ENCODE measurements at places on chromosomes 3 and 15.

DNA sequence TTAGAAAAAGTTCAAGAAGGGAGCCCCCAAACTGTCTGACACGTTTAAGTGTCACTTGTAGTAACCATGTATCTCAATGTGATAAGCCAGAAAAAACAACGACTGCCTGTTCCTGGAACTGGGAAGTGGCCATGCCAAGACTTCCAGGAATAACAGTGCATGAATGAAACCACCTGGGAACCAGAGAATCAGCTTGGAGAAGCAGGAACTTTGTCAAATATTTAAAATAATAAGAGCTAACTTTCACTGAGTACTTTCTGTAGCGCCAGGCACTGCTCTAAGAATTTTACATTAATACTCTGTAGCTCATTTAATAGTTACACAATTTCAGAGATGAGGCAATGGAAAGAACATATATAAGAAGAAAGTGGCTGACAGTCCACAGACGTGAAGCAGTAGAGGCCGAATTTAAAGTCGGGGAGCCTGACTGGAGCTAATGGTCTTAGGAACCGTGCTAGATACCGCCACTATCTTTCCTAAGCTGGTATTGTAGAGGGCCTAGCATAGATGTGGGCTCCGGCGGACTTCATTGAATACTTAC is 876 bp downstream of the PLSCR1 start:
- DNase-seq = no peak

- no peak for DNase-seq
Measured at GRCh38 chr15:33395846-33396245, 85.1 kb downstream of the RYR3 start.

GRCh38 chr3:135760581-135760980 is 204.9 kb upstream of the PPP2R3A start:
- DNase-seq = no peak

DNA sequence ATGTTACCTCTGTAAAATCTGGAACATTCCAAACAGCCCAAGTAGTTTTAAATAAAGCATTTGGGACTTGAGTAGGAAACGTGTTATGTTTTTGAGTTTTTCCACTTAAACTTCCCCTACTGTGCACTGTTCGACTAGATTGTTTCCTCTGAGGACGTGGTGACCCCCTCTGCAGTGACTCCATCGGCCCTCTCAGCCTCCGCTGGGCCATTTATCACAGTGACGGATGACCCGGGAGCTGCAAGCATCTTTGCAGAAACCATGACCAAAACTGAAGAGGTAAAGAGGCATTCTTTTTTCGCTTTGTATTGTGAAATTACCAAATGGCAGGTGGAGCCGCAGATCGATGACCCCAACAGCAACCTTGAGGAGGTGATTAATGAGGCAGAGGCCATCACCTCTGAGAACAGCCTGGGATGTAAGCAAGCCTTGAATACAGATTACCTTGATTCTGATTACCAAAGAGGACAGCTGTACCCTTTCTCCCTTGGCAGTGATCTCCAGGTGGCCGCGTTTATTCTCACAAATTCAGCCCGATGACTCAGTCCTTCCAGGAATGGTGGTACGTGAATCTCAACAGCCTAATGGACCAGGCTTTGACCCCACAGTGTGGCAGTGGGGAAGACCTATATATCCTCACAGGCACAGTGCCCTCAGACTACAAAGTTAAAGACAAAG is 79.1 kb upstream of the FAN1 start:
- DNase-seq = no peak

DNA sequence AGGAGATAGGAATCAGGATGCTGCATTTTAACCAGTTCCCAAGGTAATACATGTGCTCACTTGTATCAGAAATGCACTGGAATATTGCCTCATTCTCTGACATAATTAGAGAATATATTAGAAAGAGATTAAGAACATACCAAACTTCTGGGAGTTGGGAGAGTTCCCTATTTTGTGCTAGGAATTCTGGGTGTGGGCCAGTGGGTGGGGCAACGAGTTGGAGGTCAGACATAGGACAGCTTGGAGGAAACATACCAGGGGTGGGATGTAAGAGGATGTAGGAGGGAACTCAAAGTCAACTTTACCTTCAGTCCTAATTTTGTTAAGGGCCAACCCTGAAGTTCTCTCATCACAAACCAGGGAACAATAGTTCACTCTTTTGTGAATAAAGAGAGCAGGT is 83.6 kb downstream of the SLC7A14 start:
- no peak for DNase-seq

DNA sequence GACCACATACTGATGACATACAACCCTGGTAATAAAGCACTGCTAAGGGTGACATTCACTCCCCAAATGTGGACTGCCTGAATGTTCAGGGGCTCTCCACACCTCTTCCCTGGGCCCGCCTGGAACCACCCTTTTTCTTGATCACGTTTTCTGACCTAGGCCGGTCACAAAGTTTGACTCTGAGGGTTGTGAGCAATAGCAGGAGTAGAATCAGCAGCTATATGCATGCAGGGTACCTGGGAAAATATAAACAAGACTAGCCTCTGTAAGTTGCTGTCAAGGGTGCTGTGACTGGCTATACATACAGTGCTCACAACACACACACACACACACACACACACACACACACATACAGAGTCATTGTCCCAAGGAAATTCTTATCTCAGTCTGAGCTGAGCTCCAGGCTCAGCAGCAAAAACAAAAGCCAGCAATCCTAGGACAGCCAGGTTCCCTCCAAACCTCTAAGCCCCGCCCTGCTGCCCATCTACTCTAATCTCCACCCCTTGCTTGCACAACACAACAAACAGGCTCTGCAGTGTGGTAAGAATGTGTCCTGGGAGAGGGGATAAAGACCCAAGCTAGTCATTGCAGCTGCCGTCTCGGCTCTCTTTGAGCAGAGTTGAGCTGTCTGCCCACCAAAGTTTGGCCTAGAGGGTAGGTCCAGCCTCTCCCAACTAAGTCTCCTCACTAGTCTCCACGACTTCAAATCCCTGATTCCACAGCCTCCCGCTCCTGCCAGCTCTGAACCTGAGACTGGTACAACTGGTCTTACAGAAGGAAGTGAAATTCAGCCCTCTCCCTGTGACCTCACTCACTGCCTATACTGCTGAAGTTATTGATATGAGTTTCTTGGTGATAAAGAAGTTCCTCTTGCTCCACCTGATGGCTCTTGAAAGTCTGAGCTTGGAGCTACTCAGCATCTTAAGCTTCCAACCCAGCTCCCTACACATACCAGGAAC is 2.2 kb downstream of the BMF start:
- DNase-seq = no peak

DNA sequence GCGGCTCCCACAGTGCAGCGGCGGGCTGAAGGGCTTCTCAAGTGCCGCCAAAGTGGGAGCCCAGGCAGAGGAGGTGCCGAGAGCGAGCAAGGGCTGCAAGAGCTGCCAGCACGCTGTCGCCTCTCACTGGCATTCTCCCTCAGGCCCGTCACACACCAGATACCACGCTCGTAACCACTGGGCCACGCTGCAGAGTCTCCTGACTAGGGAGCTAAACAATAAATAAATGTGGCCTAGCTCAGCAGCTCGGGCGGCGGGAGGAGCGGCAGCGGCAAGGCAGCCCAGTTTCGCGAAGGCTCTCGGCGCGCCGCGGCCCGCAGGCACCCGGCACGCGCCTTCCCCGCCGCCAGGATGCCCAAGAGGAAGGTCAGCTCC is 55.9 kb upstream of the FAM174B start:
- no peak for DNase-seq

- no peak for DNase-seq
Measured at GRCh38 chr3:29611252-29611651, 330.4 kb downstream of the RBMS3 start.

GRCh38 chr3:32712506-32713055 is 27.6 kb downstream of the CNOT10 start:
- DNase-seq = no peak

GRCh38 chr3:17144665-17144993 is 259.9 kb downstream of the PLCL2 start:
- no peak for DNase-seq

- no peak for DNase-seq
Measured at GRCh38 chr15:81882504-81882903, 163.3 kb downstream of the MEX3B start.

GRCh38 chr15:87269566-87269965 is 987.0 kb downstream of the NTRK3 start:
- DNase-seq = no peak

- DNase-seq = no peak
Measured at GRCh38 chr15:101600035-101600434, 52.1 kb downstream of the TM2D3 start.

GRCh38 chr3:82509106-82509842 is 747.8 kb upstream of the GBE1 start:
- DNase-seq = no peak

- DNase-seq = no peak
Measured at GRCh38 chr3:25421747-25422146, 6.3 kb upstream of the RARB start.

- DNase-seq = no peak
Measured at GRCh38 chr15:56715220-56715619, 18.1 kb downstream of the ZNF280D start.

DNA sequence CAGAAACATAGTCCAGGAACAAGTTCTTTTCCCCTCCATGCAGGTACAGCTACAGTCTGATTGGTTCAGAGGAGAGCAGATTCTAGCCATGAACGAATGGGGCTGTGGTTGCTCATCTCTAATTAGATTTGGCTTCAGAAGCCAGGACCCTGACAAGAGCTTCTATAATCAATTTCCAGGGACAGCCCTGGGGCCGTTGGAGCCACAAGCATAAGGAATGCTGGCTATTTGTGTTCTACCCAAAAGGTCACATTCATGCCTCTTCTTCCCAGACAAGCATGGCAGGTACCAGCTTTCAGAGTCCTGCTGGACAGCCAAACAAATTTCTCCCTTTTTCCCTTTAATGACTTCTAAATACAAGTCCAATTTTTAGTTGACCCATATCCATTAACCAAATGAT is 215.5 kb upstream of the LRTM1 start:
- no peak for DNase-seq

GRCh38 chr15:35319354-35319753 is 226.6 kb downstream of the DPH6 start:
- DNase-seq = no peak

DNA sequence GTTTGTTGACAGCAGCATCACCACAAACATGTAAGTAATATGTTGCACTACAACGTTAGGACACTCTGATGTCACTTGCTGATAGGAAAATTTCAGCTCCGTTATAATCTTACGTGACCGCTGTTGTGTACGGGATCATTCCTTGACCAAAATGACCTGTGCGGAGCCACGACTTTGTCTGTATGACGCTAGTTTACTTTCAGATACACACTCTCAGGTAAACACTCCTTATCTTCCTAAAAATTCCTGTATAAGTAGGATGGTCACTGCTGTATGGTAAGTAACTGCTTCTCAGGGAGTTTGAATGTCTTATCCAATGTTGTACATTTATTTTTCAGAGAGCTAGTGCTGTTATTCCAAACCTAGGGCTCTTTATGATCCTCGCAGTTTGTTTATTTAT is 410.3 kb downstream of the NAALADL2 start:
- no peak for DNase-seq

DNA sequence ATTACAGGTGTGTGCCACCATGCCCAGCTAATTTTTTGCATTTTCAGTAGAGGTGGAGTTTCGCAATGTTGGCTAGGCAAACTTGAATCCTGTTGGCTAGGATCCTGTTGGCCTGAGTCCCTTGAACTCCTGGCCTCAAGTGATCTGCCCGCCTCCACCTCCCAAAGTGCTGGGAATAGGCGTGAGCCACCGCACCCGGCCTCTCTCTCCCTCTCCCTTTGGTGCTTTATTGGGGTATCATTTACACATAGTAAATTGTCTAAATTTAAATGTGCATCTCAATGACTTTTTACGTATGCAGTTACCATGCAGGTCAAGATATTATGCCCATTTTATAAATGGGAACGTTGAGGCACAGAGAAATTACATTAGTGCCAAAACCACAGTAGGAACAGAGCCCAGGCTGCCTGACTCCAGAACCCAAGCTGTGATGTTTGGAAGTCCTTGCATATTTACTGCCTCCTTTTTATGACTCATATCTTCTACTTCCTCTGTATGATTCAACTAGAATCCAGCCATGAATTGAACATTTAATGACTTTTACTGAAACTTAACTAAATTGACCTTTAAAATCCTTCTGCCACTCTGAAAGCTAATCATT is 34.0 kb upstream of the RPP14 start:
- no peak for DNase-seq

- no peak for DNase-seq
Measured at GRCh38 chr15:79978655-79979514, 7.9 kb upstream of the BCL2A1 start.

DNA sequence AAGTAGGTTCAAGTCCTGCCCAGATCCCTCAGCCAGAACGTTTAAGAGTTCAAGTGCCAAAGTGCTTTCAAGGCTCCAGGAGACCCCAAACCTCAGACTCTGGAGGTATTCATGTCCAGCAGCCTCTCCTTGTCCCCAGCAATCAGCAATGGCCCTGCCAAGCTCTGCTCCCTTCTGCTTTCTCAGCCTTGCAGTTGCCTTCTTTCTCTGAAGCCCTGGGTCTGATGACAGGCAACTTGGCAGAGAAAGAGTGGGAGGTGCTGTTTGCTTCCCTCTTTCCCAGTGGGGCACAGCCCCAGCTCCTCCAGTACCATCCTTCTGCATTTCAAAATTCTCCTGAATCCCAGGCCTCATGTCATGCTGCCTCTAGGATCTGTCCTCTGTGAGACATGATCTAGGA is 40.2 kb downstream of the ATP2B2 start:
- no peak for DNase-seq

- DNase-seq = no peak
Measured at GRCh38 chr3:111767756-111768445, 91.2 kb upstream of the PHLDB2 start.

DNA sequence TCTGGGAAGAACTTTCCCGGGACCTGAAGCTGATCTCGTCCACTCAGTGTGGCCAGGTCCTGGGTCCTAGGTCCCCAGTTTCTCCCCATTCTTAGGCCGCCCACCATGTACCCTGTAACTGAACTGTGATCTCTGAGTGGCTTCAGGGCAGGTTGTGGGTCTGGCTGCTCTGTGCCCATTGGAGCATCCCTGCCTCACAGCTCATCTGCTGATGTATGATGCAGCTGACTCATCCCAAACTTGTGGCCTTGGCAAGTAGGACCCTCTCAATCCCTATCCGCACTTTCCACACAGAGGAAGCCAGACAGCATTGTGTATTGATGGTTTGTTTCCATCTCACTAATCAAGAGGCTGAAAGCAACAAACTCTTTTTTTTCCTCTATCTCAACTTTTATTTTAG is 69.1 kb upstream of the XCR1 start:
- DNase-seq = no peak

DNA sequence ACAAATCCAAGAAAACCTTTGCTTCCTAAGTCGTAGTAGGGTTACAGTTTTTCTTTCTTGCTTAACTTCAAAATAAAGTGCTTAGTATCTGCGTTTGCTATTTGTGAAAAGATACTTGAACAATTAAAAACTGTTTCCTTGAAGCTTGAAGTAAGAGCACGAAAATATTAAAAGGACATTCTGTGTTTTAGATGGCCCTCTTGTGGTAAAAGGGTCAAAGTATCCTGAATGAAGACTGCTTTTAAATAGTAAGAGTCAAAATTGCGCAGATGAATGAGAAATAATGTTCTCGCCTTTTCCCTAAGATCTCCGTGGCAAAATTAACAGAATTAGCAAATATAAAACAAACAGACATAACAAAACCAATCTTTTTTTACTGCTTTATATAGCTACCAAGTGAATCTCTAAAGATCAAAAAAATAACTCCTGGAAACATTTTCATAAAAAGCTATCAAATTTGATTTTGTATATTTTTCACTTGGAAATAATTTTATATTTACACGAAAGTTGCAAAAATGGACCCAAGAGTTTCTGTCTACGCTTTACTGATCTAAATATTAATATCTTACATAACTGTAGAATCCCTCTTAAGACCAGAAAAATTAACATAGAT is 175.4 kb downstream of the MBNL1 start:
- peak; percentile 45 for DNase-seq

GRCh38 chr15:56639631-56640030 is 93.7 kb downstream of the ZNF280D start:
- DNase-seq = no peak
